ENCODE measurements at places on chromosomes 6 and 20.

GRCh38 chr6:161274898-161275297 is 1.0 kb upstream of the AGPAT4 start:
- DNase-seq, result no peak

GRCh38 chr6:106553440-106553839 is 75.9 kb downstream of the RTN4IP1 start:
- no peak for DNase-seq

- no peak for DNase-seq
These were observed 84.6 kb downstream of the FYN start for GRCh38 chr6:111788379-111789276.

DNA sequence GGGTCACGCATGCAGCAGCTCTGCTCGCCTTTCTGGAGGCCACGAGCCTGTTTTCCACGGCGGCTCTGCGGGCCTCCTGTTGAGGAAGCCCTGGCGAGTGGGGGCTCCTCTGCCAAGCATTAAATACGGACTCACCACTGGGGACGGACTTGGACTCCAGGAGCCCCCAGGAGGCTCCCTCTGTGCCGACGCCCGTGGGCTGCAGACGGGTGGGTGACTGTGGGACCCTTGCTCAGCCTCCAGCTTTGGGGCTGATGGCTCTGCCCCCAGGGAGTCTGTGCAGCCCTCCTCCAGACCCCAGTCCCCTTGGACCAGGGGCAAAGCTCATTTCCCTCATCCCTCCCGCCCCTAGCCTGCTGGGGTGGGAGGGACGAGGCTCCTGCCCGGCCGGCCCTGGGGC is 236.2 kb downstream of the TAF4 start:
- DNase-seq, result no peak

DNA sequence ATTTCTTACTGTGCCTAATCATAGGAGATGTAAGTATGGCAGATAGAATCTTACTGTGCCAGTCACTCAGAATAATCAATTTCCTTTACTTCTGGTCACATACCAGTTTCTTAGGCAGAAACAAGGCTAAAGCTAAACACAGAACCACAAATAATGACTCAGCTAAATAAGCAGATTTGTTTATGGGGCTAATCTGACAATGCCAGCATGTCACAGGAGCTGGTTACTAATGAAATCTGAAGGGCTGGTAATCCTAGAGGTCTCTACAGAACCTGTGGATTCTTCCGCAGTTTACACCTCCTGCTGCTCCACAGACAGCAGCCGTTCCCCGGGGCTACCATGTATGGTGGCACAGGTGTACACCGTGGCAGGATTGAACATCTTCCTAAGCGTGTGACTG is 80.8 kb downstream of the LYRM4 start:
- DNase-seq, result no peak

DNA sequence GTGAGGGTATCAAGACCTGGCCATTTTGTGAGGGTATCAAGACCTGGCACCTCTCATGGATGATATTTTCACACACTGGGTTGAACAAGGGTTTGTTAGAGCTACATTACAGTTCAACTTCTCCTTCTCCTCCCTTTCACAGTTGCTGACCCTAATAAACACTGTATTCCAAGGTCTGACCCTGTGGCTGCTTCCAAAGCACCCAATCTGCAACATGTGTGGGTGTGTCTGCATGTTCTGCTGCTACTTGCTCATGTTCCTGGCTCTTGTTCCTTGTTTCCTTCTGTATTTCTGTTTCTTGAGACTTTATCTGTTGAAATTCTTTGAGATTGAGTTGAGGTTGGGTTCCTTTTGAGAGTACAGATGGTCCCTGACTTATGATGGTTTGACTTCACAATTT is 162.1 kb upstream of the GMDS start:
- no peak for DNase-seq

DNA sequence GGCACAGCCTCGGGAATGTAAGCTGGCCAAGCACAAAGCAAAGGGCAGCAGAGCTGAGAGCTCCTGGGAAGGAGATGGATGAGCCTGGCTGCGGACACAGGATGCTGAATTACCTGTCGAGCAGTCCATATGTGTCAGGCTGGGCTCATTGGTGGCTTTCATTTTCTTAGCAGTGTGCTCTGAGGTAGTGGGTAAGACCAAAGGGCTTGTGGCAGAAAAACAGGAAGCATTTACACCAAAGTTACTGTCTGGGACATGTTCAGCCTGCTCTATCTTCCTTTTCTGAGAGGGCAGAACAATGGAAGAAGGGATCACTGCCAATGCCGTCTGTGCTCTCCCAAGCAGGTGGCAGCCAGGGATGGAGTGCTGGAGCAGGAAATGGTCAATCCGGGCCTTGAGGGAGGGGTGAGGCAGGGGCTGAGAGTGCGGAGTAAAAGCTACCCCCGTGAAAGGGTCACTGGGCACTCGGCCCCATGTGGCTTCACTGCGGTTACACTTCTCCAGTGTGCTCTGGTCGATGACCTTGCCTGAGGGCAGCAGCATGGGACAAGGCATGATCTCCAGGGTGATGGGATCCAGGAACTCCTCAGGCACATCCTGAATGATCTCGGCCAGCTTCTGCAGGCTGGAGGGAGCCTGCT is 36.9 kb upstream of the AVP start:
- DNase-seq, result no peak

DNA sequence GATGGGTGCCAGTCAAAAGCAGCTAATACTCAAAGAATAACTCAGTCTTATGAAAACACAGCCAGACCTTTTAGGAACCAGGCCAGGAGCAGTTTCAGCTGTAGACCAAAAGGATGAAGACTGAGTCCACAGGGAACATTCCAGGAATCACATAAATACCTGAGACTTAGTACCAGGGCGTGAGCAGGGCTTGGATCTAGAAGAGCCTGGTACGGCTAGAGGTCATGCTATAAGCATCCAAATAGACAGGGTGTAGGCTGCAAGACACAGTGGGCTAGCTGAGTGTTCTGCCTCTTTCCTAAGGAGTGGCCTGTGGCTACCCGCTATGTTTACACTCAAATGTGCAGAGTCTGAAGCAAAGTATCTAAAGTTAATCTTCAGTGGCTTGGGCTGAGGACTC is 29.5 kb upstream of the LRRC1 start:
- DNase-seq, result no peak

DNA sequence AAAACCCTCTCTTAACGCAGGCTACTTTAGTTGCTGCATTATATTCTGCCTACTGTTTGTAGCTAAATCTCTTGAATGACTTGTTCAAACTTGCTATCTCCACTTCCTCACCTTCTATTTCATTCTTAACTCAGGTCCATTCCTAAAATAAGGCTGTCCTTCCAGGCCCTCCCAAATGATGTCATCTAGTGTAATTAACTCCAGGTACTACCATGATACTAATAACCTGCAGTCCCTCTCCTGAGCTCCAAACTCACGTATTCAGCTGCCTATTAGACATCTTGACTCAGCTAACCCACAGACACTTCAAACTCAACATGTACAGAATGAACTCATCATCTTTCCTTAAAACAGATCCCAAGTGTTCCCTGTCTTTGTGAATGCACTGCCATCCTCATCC is 10.5 kb upstream of the TOP1 start:
- DNase-seq, result no peak

- no peak for DNase-seq
These were observed 548 bp downstream of the AGPAT4 start for GRCh38 chr6:161273274-161273751.

GRCh38 chr20:47455133-47456040 is 46.3 kb upstream of the NCOA3 start:
- no peak for DNase-seq

- DNase-seq, result no peak
These were observed 89.9 kb downstream of the YTHDF1 start for GRCh38 chr20:63125838-63126601.

DNA sequence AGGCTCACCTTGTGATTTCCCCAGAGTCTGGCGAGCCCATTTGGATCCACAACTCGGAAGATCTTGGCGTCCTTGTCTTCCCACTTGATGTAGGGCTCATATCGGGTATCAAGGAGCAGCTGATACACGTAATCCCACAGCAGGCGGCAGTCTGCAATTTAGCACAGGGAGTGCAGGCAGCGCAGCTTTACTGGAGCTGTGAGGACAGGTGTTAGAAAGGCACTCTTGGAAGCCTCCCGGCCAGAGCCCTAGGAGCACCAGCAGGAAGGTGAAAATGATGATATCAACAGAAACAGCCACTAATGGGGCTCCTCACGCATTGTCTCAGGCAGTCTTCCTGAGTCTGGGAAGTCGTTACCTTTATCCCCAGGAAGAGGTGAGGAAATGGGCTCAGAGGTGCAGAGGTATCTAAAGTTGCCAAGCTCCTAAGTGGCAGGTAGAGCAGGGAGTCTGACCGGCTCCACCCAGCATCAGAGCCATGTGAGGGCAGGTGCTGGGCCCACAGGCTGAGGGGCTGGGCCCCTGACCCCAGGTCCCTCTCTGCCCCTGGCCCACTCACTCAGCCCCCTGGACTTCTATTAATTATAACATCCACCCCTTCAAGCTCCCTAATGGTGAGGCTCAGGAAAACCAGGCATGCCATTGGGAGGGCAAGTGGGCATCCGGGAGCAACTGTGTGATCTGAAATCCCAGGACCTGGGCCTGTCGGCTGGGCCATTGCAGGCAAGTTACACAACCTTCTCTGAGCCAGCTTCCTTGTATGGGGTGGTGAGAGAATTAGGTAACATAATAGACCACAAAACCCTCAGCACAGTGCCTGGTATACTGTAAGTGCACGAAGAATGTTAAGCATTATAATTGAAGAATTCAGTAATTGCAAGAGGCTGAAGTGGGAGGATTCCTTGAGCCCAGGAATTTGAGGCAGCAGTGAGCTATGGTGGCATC is 18.3 kb downstream of the ETV7 start:
- DNase-seq, result no peak

- DNase-seq, result no peak
These were observed 49.5 kb downstream of the UNC5CL start for GRCh38 chr6:40989204-40990169.

DNA sequence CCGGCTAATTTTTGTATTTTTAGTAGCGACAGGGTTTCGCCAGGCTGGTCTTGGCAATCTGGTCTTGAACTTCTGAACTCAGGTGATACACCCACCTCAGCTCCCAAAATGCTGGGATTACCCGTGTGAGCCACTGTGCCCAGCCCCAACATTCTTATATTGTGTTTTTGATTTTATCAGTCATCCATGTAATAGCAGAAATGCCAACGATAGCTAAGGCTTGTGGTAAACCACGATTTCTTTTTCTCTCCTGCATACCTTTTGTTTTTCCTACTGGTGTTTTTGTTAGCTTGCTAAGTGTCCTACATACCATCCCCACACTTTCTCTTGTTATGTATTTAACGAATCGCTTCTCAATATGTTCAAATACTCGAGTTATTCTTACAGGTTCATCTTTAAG is 12.1 kb downstream of the PHACTR2 start:
- no peak for DNase-seq

GRCh38 chr6:67888886-67889681 is 746.0 kb upstream of the ADGRB3 start:
- DNase-seq, result no peak

DNA sequence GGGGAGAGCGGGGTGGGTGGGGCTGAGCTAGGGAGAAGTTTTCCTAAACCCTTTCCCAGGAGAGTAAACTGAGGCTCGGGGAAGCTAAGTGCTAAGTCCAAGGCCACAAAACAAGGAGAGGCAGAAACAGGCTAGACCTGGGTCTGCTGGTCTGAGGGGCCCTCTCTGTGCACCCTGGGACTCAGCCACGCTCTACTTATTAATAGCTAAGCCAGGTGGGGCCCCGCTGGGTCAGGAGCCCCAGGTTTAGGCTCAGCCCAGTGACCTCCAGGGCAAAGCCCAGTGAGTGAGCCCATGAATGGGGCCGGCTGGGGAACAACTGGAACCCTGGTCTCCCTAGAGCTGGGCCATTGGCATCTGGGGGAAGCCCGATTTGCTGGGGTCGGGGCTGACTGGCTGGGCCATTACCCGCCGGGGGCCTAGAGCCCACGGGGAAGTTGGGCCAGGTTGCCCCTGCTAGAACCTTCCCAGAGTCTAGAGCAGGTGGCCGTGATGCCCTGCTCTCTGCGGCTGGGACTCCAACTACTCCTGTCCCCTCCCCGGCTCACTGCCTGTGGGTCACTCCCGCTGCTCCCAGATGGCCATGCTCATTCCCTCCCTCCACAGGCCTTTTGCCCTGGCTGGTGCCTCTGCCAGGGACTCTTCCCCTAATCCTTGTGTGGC is 24.1 kb upstream of the NOL4L start:
- DNase-seq, result no peak

DNA sequence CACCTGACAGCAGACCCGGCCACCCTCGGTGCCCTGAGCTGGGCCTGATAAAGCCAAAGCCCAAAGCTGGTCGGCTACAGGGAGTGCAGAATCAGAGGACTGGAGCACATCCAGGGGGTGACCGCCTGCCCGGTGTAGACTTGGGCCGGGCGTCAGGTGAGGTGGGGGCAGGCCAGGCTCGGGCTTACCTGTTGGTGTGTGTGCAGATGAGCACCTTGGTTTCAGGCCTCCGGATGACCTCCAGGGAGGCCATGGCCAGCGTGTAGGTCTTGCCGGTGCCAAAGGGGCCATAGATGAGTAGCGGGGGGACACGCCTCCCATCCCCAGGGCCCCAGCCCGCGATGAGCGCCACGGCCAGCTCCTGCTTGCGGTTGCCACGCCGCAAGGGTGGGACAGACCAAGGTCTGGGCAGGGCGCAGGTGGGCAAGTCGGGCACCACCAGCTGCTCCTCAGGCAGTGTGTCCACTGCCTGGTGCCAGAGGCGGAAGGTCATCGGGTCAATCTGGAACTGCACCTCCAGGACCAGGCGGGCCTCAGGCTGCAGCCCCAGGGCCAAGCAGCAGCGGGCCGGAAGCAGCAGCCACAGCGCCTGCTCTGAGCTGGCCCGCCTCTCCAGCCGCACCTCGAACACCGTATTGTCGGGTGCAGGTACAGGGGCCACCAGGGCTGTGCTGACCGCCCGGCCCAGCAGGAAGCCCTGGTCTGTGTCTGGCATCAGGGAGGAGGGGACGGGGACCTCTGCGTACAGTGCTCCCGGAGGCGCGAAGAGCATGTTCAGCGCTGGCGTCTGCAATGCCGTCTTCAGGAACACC is 5.7 kb downstream of the HELZ2 start:
- no peak for DNase-seq

Data from stimulated activated CD8-positive, alpha-beta memory T cell treated with anti-CD3 and anti-CD28 coated beads, Interleukin-15, amount 100 ng/mL, for 48 hours (primary cell).